GOT3 (cell line): ENCODE measurements at places on chromosomes 6 and 20.

- no peak for DNase-seq
Observed at GRCh38 chr6:43268355-43268700, 25.0 kb downstream of the TTBK1 start.

DNA sequence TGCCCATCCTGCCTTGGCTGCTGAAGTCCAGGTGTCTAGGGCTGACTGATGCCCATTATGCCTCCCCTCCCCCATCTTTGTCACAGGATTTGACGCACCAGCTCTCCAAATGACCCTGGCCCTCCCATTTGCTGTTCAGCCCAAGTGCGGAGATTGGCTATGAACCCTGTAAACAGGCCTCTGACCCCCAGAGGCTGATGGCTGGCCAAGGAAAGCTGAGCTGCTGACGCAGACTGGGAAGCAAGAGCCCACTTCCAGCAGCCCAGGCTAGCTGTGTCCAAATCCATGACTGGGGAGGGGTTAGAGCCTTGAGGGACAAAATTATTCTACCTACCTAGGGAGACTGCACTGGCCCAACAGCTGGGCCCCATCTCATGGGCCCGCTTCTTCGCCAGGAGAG is 797 bp upstream of the GNRH2 start:
- DNase-seq = no peak

DNA sequence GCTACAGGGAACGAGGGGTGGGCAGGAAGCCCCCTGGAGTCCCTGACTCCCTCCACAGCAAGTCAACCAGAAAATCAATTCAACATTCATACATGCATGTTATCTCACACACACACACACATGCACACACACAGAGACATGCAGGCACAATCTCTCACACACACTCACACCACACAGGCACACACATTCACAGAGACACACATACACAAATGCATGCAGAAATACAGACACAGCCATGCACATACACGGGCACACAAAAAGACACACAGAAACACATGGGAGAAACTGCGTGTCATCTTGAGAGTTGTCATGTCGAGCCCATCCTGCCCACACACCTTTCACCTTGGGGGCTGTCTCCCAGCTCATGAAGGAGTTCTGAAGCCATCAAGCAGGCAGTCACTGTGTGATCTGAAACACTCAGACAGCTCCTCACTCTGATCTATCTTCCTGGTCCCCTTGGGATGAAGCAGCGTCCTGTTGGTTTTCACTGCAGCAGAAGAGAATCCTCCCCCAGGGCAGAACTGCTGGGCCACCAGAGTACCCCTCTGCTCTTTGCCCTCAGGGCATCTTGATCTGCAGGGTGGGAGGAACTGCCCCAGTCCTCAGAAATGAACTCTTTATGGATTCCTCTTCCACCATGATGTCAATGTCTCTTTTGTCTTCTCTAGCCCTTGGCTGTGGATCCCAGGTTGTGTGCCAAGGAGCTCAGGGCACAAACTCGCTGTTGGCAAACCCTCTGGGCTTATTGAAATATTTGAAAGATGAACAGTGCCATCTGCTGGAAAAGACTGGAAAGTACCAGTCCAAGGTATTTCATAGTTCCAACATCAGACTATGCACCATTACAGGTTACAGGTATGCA is 8.8 kb downstream of the RAET1L start:
- no peak for DNase-seq

GRCh38 chr20:34110745-34111641 is 1.1 kb downstream of the EIF2S2 start:
- DNase-seq = no peak

DNA sequence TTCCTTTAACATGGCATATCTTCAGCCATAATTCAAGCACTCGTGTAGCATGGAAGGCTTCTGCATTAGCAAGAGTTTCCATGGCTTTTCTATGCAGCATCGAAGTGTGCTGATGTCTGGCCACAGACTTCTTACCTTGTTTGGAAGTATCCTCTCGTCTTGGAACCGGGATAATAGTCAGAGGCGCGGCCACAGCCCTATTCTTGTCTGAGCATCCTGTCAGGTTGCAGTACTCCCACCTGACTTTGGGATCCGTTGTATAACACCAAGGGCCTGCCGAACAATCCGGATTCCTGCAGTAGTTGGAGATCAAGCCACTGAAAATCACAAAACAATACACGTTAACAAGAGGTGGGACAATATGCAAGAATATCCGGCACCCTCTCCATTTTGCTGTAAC is 138.9 kb downstream of the SLC22A3 start:
- DNase-seq = no peak

- no peak for DNase-seq
Observed at GRCh38 chr6:112416866-112417265, 69.7 kb downstream of the RFPL4B start.

- DNase-seq = no peak
Observed at GRCh38 chr6:129776542-129777330, 66.8 kb upstream of the ARHGAP18 start.

DNA sequence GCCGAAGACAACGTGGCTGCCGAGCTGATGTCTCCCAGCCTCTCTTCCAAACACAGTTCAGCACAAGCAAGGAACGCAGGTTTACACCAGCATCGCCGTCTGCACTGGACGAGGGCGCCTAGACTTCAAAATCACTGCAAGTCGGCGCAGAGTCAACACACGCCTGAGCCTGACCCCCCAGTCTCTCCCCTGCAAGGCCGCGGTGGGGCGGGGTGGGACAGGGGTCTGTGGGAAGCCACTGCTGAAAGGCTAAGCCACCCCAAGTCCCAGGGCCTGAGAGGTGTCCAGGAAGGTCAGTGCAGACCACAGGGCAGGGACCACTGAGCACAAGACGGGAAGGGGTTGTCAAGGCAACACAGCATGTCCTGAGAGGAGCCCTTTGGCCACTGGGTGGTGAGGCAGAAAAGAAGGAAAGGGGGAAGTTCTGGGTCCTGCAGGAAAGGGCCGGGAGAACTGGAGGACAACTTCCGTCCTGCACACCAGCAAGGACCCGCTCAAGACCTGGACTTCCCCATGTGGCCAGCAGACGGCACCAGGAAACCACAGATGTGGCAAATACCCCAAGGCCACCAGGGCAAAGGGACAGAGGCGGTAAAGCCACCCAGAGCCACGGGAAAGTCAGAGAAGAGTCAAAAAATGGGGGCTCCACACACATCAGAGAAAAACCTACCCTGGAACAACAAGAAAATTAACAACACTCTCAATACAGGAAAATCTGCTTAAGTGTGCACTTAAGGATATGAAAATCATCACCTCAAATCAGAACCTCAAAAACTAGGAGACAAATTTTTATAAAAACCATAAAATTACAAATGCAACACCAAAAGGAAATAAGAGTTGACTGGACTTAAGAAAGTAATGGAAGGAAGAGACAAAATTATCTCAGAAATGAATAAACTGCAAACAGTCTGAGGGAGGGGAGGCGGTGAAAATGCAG is 84.8 kb downstream of the TAF4 start:
- no peak for DNase-seq

DNA sequence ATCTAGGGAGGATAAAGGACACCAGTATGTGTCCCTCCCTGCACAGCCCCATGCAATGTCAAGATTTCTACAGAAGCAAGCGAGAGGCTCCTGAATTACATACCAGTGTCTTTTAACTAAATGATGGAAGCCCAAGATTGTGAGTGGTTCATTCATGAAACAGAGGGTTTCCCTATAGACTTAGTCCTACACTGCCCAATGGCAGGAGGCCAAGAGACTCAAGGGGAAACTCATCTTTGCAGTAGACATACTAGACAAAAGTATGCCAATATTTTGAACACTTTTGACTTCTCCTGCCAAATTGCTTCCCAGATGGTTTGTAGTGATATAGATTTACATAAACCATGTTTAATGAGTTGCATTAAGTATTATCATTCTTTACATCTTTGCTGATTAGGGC is 557.2 kb upstream of the JAG1 start:
- no peak for DNase-seq

DNA sequence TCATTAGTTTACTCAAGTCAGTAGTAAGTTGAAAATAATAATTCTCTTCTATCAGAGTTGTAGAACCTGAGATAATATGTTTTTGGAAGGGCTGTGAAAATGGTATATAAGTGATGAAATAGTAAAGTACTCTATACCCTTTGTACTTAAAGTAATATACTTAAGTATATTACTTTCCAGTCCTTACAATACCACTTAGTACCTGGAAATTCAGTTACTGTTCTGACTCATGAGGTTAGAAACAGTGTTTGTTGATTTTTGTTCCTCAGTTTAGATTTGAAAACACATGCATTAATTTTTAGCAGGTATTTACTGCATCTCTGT is 10.1 kb downstream of the TULP4 start:
- DNase-seq = no peak

- no peak for DNase-seq
Observed at GRCh38 chr6:106204961-106205360, 118.8 kb downstream of the PRDM1 start.

- no peak for DNase-seq
Observed at GRCh38 chr6:113750151-113750855, 106.8 kb upstream of the MARCKS start.

DNA sequence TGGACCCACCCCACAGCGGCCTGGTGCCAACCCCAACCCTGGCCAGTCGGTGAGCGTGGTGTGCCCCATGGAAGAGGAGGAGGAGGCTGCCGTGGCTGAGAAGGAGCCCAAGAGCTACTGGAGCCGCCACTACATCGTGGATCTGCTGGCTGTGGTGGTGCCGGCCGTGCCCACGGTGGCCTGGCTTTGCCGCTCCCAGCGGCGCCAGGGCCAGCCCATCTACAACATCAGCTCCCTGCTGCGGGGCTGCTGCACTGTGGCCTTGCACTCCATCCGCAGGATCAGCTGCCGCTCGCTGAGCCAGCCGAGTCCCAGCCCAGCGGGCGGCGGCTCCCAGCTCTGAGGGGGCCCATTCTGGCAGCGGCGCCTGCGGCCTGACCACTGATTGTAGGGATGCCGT is 23.2 kb downstream of the SDCBP2 start:
- DNase-seq = no peak

GRCh38 chr20:17282501-17282900 is 55.7 kb downstream of the PCSK2 start:
- DNase-seq = no peak

DNA sequence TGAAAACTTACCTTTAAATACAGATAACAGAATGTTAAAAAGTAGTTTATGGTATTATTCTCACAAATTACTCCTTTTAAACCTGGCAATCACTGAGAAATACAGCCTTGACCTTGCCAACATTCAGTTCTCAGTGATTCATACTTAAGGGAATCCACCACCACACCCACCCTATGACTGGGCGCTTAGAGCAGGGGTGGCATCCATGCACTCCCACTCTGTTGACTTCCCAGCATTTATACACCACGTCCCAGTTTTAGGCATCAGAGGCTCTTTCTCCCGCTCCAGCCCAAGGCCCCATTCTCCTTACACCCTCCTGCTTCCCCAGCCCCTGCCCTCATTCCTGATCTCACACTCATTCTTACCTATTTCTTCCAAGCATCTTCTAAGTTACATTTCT is 16.3 kb downstream of the TRAF3IP2 start:
- peak; percentile 10 for DNase-seq

- no peak for DNase-seq
Observed at GRCh38 chr6:131265939-131266338, 130.7 kb downstream of the AKAP7 start.

- DNase-seq = no peak
Observed at GRCh38 chr6:149336609-149336928, 19.1 kb downstream of the TAB2 start.

GRCh38 chr6:93468291-93468690 is 48.9 kb upstream of the EPHA7 start:
- no peak for DNase-seq

- no peak for DNase-seq
Observed at GRCh38 chr6:19432966-19433498, 404.1 kb upstream of the ID4 start.

DNA sequence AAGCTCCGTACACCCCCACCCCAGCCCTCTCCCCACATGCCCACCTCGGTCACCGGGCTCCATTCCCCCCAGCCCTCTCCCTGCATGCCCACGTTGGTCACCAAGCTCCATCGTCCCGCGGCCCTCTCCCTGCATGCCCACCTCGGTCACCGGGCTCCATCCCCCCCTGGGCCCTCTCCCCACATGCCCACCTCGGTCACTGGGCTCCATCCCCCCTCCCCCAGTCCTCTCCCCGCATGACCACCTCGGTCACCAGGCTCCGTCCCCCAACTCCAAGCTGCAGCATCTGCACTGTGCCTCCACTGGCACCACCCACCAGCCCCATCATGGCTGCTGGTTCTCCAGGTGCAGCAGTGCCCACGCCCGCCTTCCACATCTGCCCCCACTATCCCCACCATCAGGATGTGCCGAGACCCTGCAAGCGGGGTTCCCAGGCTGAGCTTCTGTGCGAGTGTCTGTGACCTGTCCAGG is 16.8 kb downstream of the TAF4 start:
- DNase-seq = no peak

- DNase-seq = peak; percentile 54
Observed at GRCh38 chr6:161369339-161369738, 95.5 kb upstream of the AGPAT4 start.

DNA sequence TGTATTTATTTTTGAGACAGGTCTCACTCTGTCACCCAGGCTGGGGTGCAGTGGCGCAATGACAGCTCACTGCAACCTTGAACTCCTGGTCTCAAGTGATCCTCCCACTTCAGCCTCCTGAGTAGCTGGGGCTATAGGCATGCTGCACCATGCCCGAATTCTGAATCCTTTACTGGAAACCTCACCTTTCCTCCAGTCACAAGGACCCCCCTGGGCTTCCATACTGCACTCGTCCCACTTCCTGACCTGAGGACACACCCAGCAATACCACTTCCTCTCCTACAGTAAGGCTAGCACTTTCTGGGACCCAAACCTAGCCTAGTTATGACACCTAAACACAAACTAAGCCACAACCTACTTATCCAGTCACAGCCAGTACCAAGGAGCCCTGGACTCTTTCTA is 68.2 kb downstream of the FAM217A start:
- no peak for DNase-seq

DNA sequence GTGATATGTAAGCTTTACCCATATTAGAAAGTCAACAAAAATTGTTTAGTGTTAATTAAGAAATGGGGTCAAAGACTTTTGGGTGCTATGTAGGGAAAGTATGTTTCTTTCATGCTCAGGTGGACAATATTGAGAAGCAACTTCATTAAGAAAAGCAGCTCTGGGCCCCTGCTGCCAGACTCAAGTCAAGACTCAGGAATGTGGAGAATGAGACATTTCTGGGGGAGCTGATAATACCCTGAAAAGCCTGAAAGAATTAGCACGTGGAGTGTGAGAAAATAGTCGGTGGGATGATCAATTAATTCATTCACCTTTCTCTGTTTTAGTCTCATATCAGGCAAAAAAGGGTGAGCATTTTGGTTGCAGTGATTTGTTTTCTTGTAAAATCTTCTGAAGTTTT is 175.1 kb upstream of the IMPG1 start:
- DNase-seq = no peak

GRCh38 chr20:20497242-20497978 is 129.5 kb downstream of the INSM1 start:
- DNase-seq = no peak

DNA sequence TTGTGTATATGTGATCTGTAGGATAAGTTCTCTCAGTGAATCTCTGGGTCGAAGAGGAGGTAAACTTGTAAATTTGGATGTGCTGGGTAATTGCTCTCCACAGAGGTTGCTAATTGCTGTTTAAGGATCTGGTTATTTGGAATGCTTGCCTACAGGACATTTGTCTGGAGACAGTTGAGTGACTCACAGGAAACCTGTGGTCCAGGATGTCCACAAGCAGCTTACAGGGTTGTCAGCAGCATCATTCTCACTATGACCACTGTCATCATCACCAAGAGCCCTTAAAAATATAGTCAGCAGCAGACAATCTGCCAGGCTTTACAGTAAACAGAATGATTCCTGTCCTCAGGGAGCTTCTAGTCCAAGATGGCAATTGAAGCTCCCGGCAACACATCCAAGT is 31.2 kb upstream of the KCNK5 start:
- no peak for DNase-seq

- DNase-seq = no peak
Observed at GRCh38 chr20:11054266-11054993, 380.6 kb upstream of the JAG1 start.
